ENCODE measurements at places on chromosomes 11 and 22.

GRCh38 chr11:66665369-66665768 is 12.3 kb downstream of the RBM4B start:
- no peak for DNase-seq

GRCh38 chr22:37032535-37033460 is 13.3 kb downstream of the MPST start:
- no peak for DNase-seq

- no peak for DNase-seq
These were observed 413.4 kb upstream of the LRRC4C start for GRCh38 chr11:41872870-41873269.

- DNase-seq = no peak
These were observed 115.7 kb downstream of the NTM start for GRCh38 chr11:131486100-131486499.

- no peak for DNase-seq
These were observed 19.7 kb downstream of the OR51E2 start for GRCh38 chr11:4677948-4678347.

- no peak for DNase-seq
These were observed 27.0 kb downstream of the MYO7A start for GRCh38 chr11:77155082-77155475.

GRCh38 chr11:2137202-2138067 is 1.8 kb downstream of the IGF2 start:
- DNase-seq = no peak
